ENCODE measurements at places on chromosomes 13 and 19.

- DNase-seq, result no peak
Observed at GRCh38 chr13:37889102-37889501, 19.5 kb upstream of the TRPC4 start.

DNA sequence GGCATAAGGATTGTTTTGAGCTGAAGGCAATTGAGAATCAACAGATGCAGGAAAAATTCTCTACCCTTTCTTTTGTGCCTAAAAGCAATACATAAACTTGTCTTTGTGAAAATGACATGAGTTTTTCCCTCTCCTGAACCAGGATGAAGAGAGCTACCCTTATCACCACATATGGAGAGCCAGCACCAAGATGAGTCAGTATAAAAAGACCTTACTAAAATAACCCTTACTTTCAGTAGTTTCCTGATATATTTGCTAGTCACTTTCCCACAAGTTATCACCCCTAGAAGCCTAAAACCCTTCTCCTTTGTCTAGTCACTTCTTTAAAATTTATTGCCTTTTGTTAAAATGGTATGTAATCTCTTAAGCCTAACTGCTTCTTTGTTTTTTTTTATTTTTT is 61.9 kb upstream of the ANKRD10 start:
- DNase-seq, result no peak

DNA sequence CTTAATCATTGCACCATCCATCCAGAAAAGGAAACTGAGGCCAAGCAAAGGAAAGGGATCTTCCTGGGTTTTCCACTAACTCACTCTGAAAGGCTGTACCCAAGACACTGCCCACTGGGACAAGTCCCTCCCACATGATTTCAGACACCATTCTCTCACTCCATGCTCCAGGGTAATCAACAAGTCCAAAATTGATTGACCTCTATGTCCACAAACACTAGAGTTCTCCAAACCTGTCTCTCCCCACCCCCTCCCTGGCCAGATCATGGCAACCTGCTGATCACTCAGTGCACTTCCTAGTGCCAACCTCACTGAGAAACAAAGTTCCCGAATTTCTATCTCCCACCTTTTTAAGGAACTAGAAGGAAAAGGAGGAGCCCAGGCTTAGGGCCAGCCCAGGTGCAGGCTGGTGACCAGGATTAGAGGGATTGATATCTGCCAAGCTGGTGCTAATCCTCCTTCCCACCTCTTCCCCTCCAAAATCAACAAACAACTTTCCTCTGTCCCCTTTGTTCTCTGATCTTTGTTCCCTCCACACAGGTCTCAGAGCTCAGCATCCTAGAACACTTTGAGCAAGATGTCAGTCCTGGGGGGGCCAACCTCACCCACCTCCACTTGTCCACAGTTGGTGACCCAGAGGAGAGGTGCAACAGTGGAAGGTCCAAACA is 2.4 kb upstream of the CYP2A13 start:
- DNase-seq, result no peak

DNA sequence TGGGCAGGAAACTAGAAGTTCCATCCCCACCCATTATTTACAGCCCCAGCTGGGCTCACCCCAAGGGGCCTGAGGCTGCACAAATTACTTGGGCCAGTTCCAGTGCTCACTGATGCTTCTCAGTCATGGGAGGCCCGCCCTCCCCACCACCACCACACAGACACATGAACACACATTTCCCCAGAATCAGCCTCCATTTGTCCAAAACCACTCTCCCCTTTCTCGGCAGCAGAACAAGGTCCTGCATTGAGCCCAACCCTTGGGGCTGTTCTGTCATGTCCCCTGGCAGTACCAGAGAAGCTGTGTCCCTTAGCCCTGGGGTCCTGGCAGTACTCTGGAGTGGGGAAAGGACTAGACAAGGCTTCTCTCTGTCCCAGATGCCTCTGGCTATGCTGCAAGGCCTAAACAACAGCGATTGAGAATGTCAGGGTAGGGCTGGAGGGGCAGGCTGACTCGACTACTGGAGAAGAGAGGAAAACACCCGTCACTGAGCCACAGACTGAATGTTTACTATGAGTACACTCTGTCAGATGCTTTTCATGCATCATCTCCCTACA is 21.8 kb downstream of the SAMD4B start:
- DNase-seq, result no peak

DNA sequence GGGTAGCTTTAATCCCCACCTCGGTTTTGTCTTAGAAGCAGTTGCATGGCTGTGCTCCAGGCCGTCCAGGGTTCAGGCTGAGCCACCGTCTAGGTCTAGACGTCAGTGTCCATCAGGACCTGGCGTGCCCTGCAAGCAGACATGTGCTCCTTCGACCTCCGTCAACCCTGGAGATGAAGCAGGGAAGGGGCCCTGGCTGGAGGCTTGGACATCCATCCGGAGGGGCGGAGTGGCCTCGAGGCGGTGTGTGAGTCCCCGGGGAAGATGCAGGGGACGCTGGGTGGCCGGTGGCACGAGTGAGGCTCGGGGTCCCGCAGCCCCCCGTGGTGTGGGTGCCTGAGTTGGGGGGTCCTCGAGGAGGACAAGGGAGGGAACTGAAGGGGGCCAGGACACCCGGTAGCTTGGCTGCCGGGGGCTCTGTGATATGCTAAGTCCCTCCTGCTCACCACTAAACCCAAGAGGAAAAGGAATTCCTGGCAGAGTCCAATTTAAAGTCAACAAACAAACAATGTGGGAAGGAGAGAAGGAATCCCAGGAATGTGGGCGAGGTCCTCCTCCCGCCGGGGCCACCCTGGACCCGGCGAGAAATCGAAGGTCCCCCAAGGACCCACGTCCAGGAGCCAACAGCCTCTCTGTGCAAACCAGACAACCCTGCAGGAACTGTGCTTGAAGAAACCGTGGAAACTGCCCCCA is 14.9 kb upstream of the PTBP1 start:
- DNase-seq, result no peak

GRCh38 chr19:49264258-49264657 is 60.7 kb downstream of the SLC6A16 start:
- no peak for DNase-seq

DNA sequence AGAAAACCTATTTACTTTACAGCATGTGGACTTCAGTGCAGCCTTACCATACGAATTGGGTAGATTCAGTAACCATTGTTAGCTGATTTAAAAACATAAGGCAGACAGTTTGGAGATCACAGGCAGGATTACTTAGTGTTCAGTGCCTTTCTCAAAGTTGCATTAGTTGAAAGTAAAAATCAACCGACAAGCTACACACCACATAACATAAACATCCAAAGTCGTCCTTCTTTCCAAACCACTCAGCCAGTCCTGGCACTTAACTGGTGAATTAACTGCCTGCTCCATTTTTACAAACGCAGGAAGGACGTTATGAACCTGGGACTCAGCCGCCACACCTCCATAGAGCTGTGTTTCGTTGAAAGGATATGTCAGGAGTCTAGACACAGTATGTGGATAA is 91.4 kb downstream of the COL4A1 start:
- no peak for DNase-seq

- DNase-seq, result no peak
Observed at GRCh38 chr13:70090036-70090723, 17.4 kb upstream of the ATXN8OS start.

DNA sequence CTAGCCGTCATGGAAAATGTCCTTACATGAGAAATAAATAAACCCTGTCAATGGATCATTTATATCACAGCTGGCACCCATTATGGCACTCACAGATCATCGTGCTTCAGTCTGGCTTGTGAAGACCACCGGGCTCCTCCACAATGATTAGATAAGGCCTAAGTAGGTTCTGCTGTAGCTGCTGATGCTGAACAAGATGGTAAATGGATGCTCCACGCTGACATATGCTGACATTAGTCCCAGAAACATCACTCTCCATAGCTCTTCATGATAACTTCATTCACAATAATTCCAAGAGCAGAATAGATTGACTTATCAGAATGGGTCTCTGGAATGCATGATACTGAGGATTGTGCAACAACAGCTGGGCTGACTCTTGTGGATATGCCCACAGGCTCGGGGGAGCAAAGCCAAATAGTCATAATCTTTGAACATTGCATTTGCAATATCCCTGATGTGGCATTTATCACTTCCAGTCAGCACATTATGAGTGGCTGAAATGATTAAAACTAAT is 63.8 kb upstream of the RXFP2 start:
- no peak for DNase-seq

- DNase-seq, result no peak
Observed at GRCh38 chr13:106696140-106696539, 128.2 kb upstream of the ARGLU1 start.

- DNase-seq, result no peak
Observed at GRCh38 chr13:21695546-21695945, 24.7 kb downstream of the FGF9 start.

Data from stimulated activated CD4-positive, alpha-beta T cell treated with anti-CD3 and anti-CD28 coated beads, Interleukin-2, amount 100 ng/mL, for 4 hours (primary cell).